Urinary bladder (tissue), 4 donors: ENCODE measurements at places on chromosomes 7 and 10. TPM values are rescaled to one million over a fixed set of nuclear protein-coding genes. Genes with fewer than 3 reads are reported as not detected.

The LRRC17 gene
- polyA plus RNA-seq: 3.8 TPM

The PON3 gene
- 3.7 TPM for polyA plus RNA-seq

The EGR2 gene
- polyA plus RNA-seq: 5.3 TPM

The ADCY1 gene
- polyA plus RNA-seq: 1.2 TPM

The TMEM229A gene
- 0.73 TPM for polyA plus RNA-seq
